Activated T-cell treated with anti-CD3 and anti-CD28 coated beads, Interleukin-2, amount 50 U/mL, for 72 hours (primary cell): ENCODE measurements at places on chromosomes 12 and 14.

DNA sequence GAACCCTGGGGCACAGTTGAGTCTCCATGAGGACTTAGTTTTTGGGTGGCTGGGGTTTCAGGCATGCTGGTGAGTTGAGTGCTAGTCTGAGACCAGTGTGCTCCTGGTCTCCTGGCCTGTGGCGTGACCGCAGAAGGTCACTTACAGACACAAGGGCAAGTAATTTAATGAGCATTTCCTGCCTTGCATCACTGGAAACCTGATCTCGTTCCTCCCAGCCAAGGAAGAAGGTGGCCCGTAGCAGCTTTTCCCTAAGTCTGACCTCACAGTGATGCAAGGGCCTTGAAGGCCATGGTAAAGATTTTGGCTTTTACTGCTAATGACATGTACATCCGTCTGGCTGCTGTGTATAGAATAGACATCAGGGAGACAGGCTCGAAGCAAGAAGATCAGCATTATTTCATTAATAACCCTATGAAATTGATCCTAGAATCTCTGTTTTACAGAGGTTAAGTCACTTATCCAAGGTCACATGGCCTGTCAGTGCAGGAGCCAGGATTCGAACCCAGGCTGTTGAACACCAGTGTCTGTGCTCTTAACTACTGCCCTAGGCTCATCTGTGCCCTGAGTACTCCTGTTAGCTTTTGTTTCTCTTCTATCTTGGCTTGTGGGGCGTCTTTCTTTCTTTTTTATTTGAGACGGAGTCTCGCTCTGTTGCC lies 4.6 kb downstream of the TMEM120B start:
- DNase-seq, result no peak

DNA sequence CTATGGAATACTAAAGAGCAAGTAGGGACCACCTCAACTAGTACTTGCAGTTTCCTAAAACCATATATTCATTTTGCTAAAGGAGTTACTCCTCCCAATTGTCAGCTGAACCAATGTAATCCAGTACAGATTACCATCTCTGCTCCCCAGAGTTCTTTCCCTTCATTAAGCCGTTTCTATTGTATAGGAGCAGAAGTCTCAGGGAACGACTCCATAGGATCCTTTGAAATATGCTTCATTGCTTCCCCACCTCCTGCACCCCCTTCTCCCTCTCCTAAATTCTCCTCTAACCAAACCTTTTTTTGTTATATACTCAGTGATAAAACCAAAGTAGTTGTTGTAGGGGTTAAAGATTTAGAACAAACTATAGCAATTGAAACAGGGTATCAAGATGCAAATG lies 30.7 kb upstream of the LALBA start:
- no peak for DNase-seq

GRCh38 chr12:54683398-54683797 lies 35.2 kb upstream of the DCD start:
- DNase-seq, result no peak

DNA sequence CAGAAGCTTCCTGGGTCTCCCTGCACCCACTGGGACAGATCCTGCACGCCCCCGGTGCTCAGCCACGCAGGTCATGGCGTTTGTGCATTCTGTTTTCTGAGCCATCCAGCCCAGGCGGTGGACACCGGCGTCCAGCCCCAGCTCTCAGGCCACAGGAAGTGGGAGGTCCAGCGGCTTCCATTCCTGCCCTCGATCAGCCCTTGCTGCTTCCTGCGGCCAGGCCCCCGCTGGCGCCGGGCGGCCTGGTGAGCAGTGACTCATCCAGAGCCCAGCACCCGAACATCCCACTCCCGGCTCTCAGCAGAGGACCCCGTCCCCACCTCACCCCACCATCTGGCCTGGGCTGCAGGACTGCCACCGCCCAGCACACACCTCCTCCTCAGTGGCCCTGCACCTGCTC lies 18.0 kb upstream of the NUDT14 start:
- no peak for DNase-seq
